ENCODE measurements at places on chromosomes 2 and 18.

GRCh38 chr2:118148133-118148532, 59.9 kb downstream of the INSIG2 start:
- DNase-seq, result no peak

- DNase-seq, result no peak
These were observed 82.5 kb upstream of the MYT1L start for GRCh38 chr2:2413525-2413924.

DNA sequence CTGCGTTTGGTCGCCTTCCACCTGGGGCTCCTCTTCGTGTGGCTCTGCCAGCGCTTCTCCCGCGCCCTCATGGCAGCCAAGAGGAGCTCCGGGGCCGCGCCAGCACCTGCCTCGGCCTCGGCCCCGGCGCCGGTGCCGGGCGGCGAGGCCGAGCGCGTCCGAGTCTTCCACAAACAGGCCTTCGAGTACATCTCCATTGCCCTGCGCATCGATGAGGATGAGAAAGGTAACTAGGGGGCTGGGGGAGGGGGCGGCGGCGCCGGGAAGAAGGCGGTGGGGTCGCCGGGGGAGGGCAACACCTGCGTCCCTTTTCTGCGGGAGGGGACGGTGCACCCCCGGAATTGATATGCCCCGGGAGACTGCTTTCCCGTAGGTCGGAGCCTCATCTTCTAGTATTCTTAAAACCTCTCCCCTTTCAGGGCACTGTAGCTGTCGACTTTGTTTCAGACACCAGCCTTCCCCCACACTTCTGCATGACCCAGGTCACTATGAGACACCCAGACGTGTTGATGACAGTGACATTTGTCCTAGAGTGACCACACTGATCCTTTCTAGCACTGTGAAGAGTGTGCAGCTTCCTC, 755 bp downstream of the SPAST start:
- DNase-seq, result peak; percentile 31

DNA sequence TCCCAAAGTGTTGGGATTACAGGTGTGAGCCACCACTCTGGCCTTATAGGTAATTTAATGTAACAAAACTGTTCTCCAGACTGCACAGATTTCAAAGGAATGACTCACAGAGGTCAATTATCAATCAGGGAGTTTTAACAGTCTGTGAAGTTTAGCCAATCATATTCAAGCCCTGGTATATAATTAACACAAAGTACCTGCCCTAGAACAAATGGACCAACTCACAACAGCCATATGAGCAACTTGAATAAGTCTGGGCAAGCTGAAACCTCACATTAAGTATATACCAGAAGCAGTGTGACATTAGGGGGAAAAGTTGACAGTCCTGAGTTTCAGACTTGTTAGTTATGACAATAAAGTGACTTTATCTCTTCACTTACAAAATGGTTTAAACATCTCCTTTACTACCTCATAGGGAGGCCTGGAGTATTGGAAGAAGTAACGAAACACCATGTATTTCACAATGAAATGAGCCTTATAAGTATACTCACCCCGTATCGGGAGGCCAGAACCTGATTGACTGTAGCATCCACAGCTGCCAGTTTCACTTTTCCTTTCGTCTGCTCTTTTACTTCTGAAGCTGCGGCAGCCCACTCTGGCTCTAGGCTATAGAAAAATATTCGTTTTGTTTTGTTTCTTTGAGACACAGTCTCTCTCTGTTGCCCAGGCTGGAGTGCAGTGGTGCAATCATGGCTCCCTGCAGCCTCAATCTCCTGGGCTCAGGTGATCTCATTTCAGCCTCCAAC, 22.2 kb downstream of the PDIA6 start:
- no peak for DNase-seq

GRCh38 chr2:40428439-40428838, 23.5 kb downstream of the SLC8A1 start:
- no peak for DNase-seq

DNA sequence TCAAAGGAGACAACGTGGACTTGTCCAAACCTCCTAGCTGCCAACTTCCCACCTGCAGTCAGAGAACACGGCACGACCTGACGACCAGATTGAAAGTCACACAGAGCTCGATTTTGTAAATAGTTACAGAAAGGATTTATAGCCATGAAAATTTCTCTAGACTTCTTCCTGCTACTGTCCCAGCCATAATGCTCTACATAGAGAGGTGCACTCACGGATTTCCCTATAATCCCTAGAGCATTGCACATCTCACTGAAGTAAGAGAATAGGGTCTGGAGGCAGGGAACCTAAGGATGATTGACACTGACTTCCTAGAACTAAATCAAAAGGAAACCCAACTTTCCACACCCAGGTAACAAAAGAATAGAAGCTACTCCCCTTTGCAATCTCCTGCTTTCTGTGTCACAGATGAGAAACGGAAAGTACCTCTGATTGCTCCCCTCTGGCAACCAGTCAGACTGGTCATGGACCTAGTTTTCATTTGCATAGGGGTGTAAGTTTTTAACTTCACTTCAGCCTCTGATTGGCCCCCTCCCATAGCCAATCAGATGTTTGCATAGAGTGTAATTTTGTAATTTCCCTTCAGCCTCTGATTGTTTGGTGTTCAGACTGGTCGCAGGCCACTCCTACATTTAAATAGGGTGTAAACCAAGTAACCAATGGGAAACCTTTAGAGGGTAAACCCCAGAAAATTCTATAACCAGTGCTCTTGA, 58.6 kb upstream of the FBXO11 start:
- DNase-seq, result no peak

- DNase-seq, result no peak
These were observed 10.4 kb downstream of the ARHGAP25 start for GRCh38 chr2:68745006-68745405.

- no peak for DNase-seq
These were observed 2.5 kb downstream of the CD28 start for GRCh38 chr2:203708846-203709396.

- DNase-seq, result peak; percentile 38
These were observed 365 bp downstream of the CUL3 start for GRCh38 chr2:224584785-224585210.

- DNase-seq, result no peak
These were observed 85.7 kb downstream of the SMC6 start for GRCh38 chr2:17667898-17668297.

DNA sequence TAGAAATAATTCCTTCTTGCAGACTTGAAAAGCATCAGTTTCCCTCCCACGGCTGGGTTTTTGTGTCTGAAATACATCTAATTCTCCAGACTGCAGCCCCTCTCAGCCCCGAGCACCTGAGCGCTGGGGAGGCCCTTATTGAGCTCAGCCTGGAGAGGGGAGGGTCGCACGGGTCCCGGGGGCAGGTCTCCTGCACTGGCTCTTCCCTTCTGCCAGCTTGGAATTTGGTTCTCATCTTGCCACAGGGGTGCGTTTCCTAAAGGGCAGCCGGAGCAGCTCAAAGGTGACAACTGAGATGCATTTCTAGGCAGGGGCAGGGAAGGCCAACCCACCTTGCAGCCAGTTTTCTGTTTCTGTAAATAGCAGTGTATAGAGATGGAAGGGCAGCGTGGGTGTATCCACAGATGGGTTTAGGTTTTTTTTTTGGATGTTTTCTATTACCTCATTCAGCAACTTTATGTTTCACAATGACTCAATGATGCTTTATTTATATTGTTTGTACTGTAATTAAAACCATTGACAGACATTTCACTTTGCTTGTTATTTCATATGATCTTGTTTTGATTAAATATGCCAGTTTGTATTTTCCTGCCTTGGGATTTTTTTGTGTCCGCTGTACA, 37.0 kb downstream of the GBX2 start:
- DNase-seq, result no peak

DNA sequence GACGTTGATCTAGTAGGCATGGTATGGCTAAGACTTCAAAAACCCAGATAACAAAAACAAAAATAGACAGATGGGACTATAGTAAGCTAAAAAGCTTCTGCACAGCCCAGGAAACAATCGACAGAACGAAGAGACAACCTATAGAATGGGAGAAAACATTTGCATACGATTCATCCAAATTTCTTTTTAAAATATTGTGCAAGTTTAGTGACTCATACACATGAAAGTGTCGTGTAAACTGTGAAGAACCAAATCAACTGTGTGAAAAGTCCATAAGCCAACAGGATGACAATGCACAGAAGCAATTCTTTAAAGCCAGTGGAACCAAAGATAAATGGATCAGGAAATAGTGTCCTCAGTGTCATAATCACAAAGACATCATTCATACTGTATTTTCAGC, 671.1 kb downstream of the RNF144A start:
- DNase-seq, result no peak

- no peak for DNase-seq
These were observed 66.7 kb downstream of the ETAA1 start for GRCh38 chr2:67463810-67464209.

DNA sequence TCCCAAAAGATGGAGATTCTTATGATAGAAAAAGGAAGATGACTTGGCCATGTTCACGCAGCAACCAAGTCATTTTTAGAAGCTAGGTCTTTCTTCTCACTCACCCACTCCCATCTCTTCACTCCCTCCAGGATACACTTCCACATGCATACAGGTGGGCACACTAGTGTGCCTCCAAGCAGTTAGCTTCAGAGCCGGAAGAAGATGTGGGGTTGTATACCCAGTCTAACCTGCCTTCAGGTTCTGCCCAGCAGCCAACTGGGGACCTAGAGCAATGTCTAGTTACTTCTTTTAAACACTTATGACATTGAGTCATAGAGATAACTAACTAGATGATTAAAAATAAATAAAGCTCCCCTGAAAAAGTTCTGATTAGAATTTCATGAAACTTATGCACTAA, 21.8 kb upstream of the TANK start:
- no peak for DNase-seq

DNA sequence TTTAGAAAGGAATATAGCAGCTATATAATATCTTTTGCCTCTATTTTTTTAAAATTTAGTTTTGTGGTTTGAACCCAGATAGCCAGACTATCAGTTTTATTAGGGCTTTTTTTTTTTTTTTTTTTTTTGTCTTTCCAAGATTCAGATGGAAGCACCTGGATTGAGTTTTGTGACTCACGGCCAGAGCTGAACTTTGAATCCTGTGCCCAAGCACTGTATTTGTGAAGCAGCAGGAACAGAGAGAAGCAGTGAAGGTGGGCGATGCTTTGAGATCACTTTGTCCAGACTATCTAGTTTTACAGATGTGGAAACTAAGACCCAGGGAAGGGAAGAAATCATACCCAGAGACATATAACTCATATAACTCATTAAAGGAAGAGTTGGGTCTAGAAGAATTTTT, 33.9 kb downstream of the RPL37A start:
- DNase-seq, result no peak

GRCh38 chr2:54394392-54394791, 61.7 kb upstream of the SPTBN1 start:
- DNase-seq, result no peak

DNA sequence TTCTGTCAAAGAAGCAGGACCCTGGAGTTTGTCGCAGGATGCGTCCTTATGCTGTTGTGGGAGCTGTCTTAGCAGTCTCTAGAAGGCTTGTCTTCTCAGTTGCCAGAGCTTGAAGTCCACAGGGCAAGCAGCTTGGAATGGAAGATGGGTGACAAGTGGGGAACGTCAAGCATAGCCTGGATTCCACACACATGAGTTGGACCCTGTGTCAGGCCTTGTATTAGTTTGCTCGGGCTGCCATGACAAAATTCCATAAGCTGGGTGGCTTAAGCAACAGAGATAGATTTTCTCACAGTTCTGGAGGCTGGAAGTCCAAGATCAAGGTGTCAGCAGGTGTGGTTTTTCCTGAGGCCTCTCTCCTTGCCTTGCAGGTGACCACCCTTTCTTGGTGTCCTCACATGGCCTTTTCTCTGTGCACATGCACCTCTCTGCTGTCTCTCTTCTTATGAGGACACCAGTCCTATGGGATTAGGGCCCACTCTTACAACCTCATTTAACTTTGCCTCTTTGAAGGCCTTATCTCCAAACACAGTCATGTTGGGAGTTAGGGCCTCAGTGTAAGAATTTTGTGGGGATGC, 51.3 kb downstream of the THNSL2 start:
- peak; percentile 8 for DNase-seq

- no peak for DNase-seq
These were observed 193.0 kb upstream of the LHCGR start for GRCh38 chr2:48948400-48949125.

DNA sequence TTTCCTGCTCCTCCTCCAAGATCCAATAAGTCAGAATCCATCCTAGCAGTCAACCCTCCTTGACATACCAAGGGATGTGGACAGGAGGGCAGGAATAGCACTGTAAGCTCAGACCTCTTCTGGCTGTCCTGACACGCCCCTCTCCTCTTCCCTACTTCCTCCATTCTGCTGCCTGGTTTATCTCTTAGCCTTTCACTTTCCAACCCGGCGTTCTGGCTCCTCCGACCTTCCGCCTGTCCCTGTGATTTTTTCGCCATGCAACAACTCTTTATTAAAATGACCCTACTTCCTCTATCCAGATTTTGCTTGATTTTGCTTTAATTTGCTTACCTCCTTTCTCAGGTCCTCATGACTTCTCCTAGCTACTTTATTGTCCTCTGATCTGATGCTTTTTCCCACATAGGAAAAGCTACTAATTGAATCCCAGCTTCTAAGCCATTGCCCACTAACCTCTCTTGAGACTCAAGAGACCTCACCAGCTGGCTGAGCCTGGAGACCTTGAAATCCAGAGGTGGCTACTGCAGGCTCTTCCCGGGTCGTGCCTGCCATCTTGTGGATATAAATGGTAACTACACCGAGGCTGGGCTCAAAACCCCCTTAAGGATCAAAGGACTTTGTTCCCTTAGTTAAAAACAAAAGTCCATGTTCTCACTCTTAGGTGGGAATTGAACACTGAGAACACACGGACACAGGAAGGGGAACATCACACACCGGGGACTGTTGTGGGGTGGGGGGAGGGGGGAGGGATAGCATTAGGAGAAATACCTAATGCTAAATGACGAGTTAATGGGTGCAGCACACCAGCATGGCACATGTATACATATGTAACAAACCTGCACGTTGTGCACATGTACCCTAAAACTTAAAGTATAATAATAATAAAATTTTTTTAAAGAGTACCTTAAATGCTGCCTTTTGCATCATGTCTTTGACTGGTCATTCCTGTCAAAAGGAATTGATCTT, 139.4 kb downstream of the AKAIN1 start:
- DNase-seq, result peak; percentile 79

GRCh38 chr18:52288403-52289004, 51.5 kb upstream of the DCC start:
- peak; percentile 63 for DNase-seq

- no peak for DNase-seq
These were observed 27.7 kb upstream of the ATRAID start for GRCh38 chr2:27184115-27184514.

DNA sequence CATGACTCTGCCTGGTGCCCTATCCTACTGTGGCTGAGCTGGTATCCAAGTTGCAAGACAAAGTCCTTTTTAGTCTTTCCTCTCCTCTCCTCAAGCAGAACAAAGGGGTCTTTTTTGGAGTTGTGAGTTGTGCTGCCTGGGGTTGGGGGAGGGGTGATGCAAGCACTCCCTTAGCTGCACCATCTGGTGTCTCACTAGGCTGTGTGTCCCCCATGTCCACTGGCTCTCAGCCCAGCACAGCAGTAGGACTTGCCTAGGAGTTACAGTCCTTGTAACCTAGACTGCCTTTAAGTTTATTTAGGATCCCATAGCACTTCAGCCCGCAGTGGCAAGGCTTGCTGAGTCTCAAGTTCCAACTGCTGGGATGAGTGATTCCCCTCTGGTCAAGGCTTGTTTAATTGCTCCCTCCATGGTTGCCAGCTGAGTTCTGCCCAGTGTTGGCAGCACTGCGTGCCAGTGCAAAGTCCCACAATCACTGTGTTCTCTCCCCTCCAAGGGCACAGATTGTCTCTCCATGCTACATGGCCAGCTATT, 13.2 kb upstream of the ILKAP start:
- DNase-seq, result no peak
